ENCODE measurements at places on chromosomes 7 and 10. TPM values are rescaled to one million over a fixed set of nuclear protein-coding genes. Genes with fewer than 3 reads are reported as not detected.

DNA sequence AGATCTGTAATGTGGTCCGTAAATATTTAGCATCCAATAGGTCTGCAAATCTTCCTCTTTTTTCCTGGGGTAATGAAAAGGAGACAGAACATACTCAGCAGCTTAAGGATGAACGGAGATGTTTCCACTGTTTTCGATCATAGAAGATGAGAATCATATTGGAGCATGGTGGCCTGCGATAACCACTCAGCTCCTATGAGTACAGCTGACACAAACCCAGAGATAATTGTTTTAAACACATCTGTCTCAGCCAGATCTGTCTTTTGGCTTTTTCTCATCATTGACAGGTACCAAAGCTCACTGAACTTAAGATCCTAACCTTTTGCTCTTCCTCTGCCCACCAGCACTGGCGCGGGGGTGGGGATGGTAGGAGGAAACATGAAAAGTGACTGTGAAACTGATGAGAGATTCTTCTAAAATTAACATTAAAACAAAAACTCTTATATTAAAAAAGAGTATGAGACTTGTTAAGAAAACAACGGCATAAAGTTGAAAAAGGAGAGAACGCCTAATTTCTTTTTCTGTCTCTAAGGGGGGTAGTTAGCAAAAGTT, 71.0 kb downstream of the SVOPL start:
- H3K36me3 ChIP-seq = no peaks in the 10 kb centered on the region
- DNase-seq = no peak
- H3K27me3 ChIP-seq = no peaks in the 10 kb centered on the region

- H3K4me3 ChIP-seq = no peak overlapping the region
- no peak overlapping the region for H3K27ac ChIP-seq
- H3K4me1 ChIP-seq = peaks cover 4% of the 10 kb centered on the region
- no peak for DNase-seq
Measured at GRCh38 chr7:24123076-24123475, 160.9 kb upstream of the NPY start.

DNA sequence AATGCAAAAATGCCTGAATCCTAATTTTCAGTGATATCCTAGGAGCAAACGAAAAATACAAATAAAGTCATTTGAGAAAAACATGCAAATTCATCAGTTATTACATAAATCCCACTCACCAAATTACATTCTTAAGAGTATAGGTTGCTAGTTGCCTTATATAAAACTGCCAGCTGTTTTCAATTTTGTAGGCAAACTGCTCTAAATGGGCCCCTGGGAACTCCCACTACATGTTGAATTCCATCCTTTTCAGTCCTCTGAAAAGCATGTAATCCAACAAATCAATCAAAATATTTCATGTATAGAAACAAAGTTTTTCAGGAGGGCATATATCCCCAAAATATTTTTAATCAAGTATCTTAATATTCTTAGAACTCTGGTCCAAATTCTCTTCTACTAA, 2.1 kb upstream of the JMJD1C start:
- H3K27ac ChIP-seq = no peak overlapping the region
- no peak for DNase-seq
- no peak overlapping the region for H3K4me3 ChIP-seq
- no peaks in the 10 kb centered on the region for H3K27me3 ChIP-seq
- H3K36me3 ChIP-seq = no peaks in the 10 kb centered on the region

DNA sequence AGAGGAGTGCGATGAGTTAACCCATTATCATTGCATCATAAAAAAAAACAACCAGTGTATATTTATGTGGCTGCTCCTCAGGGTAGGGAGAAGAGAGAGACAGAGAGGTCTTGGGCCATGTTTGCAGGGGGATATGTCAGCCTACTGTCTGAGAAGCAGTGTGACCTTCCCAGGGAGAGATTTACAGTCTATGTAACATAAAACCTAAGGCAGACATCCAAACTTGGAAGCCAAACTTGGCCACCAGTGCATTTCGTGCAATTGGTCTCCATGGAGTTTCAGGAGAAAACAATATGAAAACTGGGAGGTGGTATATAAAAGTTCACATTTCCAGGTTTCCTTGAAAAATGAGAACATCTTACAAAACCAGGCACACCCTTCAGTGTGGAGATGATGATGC, 85.9 kb upstream of the CXCL12 start:
- peaks cover 50% of the 10 kb centered on the region for H3K27me3 ChIP-seq
- H3K4me1 ChIP-seq = no peaks in the 10 kb centered on the region
- no peak for DNase-seq

DNA sequence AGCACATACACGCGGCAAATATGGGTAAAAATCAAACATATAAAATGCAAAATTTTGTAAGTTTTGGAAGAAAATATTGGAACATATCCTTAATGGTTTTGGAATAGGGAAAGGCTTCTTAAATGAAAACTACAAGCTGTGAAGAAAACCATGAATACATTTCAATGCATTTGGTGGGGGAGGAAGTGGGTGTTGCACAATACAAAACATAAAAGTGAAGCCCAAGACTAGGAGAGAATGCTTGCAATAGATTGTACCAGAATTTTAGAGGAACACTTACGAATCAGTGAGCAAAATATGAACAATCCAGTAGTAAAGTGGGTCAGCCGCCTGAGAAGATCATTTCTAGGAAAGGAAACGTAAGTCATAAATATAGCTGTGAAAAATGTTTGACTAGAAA, 322.6 kb upstream of the MKI67 start:
- H3K27ac ChIP-seq = no peak overlapping the region
- H3K4me3 ChIP-seq = no peak overlapping the region
- H3K4me1 ChIP-seq = no peaks in the 10 kb centered on the region
- DNase-seq = no peak

- H3K4me3 ChIP-seq = no peak overlapping the region
- H3K27me3 ChIP-seq = no peaks in the 10 kb centered on the region
- no peak overlapping the region for H3K27ac ChIP-seq
- no peaks in the 10 kb centered on the region for H3K36me3 ChIP-seq
- H3K4me1 ChIP-seq = peaks cover 11% of the 10 kb centered on the region
Measured at GRCh38 chr10:118300320-118300719, 41.8 kb downstream of the FAM204A start.

- H3K27ac ChIP-seq = no peak overlapping the region
- no peaks in the 10 kb centered on the region for H3K4me1 ChIP-seq
- DNase-seq = no peak
- H3K36me3 ChIP-seq = no peaks in the 10 kb centered on the region
- no peak overlapping the region for H3K4me3 ChIP-seq
Measured at GRCh38 chr10:112249722-112250121, 33.5 kb upstream of the TECTB start.

- no peaks in the 10 kb centered on the region for H3K4me1 ChIP-seq
- no peak for DNase-seq
- H3K27me3 ChIP-seq = no peaks in the 10 kb centered on the region
- H3K4me3 ChIP-seq = no peak overlapping the region
- no peaks in the 10 kb centered on the region for H3K36me3 ChIP-seq
Measured at GRCh38 chr7:85528581-85528980, 341.7 kb upstream of the SEMA3D start.

DNA sequence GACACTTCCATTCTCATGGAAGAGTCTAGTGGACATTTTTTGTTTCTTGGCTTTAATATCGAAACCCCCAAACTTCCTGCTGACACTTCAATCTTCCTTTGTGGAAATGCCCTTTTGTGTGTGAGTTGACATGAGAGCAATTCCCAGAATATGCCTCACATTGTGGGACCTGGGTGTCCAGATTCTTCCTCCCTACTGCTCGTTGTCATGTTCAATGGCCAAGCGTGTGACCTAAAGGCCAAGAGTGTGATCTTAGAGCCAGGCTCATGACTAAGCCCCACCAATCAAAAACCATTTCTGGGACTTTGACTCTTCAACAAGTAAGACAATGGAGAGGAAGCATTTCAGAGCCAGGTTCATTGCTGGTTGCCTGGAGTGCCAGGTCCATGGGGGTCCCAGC, 52.5 kb upstream of the BMPER start:
- H3K27ac ChIP-seq = no peak overlapping the region
- no peaks in the 10 kb centered on the region for H3K27me3 ChIP-seq
- DNase-seq = no peak
- H3K36me3 ChIP-seq = no peaks in the 10 kb centered on the region
- H3K4me3 ChIP-seq = no peak overlapping the region

GRCh38 chr10:96269438-96270300, 1.7 kb downstream of the BLNK start:
- no peak for DNase-seq
- H3K27me3 ChIP-seq = no peaks in the 10 kb centered on the region
- no peaks in the 10 kb centered on the region for H3K4me1 ChIP-seq
- H3K4me3 ChIP-seq = no peak overlapping the region

DNA sequence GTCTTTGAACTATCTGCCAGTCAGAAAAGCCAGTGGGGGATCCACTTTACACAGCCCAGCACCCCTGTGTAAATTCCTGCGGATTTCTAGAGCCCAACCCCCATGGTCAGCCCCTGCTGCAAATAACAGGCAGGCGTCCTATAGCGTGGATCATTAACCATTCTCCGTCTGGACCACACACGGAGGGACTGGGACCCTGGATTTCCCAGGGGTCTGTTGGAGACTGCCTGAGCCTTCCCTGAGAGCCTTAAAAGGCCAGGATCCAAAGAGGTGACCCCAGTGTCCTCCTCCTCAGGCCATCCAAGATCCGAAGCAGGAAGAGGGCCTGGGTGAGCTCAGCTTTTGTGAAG, 11.2 kb upstream of the GRID1 start:
- H3K4me3 ChIP-seq = no peak overlapping the region
- no peaks in the 10 kb centered on the region for H3K4me1 ChIP-seq
- H3K27ac ChIP-seq = no peak overlapping the region

GRCh38 chr10:109939315-109939961, 16.1 kb upstream of the XPNPEP1 start:
- H3K27ac ChIP-seq = no peak overlapping the region
- DNase-seq = no peak
- H3K36me3 ChIP-seq = no peaks in the 10 kb centered on the region
- H3K4me1 ChIP-seq = peaks cover 14% of the 10 kb centered on the region
- no peak overlapping the region for H3K4me3 ChIP-seq
- no peaks in the 10 kb centered on the region for H3K27me3 ChIP-seq

- no peaks in the 10 kb centered on the region for H3K36me3 ChIP-seq
- H3K4me1 ChIP-seq = peaks cover 9% of the 10 kb centered on the region
- no peak overlapping the region for H3K27ac ChIP-seq
- H3K27me3 ChIP-seq = no peaks in the 10 kb centered on the region
Measured at GRCh38 chr7:130334274-130334673, 10.3 kb upstream of the CPA5 start.

GRCh38 chr7:4113271-4113670, 568.8 kb upstream of the FOXK1 start:
- DNase-seq = no peak
- no peaks in the 10 kb centered on the region for H3K36me3 ChIP-seq
- H3K27me3 ChIP-seq = peaks cover 88% of the 10 kb centered on the region
- no peak overlapping the region for H3K27ac ChIP-seq

DNA sequence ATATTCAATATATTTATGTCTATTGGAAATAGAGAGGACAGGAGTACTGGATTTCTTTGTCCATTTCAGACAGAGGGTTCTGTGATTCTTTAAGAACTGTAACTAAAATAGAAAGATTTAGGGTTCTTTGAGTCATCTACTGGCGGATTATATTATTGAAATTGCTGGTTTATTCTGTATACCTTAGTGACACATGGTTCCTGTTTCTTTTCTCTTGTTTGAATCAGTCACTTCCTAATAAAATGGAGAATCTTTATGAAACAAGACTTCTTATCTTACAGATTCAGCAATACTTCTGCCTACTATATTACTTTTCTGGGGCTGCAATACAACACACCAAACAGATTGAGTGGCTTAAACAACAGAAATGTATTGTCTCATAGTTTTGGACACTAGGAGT, 20.8 kb upstream of the ZNF800 start:
- H3K36me3 ChIP-seq = no peaks in the 10 kb centered on the region
- H3K4me3 ChIP-seq = no peak overlapping the region
- no peak overlapping the region for H3K27ac ChIP-seq
- H3K27me3 ChIP-seq = peaks cover 4% of the 10 kb centered on the region

- peaks cover 21% of the 10 kb centered on the region for H3K4me1 ChIP-seq
- no peaks in the 10 kb centered on the region for H3K36me3 ChIP-seq
- DNase-seq = no peak
- no peak overlapping the region for H3K27ac ChIP-seq
- no peaks in the 10 kb centered on the region for H3K27me3 ChIP-seq
- no peak overlapping the region for H3K4me3 ChIP-seq
Measured at GRCh38 chr7:6269527-6269926, 2.9 kb downstream of the CYTH3 start.

DNA sequence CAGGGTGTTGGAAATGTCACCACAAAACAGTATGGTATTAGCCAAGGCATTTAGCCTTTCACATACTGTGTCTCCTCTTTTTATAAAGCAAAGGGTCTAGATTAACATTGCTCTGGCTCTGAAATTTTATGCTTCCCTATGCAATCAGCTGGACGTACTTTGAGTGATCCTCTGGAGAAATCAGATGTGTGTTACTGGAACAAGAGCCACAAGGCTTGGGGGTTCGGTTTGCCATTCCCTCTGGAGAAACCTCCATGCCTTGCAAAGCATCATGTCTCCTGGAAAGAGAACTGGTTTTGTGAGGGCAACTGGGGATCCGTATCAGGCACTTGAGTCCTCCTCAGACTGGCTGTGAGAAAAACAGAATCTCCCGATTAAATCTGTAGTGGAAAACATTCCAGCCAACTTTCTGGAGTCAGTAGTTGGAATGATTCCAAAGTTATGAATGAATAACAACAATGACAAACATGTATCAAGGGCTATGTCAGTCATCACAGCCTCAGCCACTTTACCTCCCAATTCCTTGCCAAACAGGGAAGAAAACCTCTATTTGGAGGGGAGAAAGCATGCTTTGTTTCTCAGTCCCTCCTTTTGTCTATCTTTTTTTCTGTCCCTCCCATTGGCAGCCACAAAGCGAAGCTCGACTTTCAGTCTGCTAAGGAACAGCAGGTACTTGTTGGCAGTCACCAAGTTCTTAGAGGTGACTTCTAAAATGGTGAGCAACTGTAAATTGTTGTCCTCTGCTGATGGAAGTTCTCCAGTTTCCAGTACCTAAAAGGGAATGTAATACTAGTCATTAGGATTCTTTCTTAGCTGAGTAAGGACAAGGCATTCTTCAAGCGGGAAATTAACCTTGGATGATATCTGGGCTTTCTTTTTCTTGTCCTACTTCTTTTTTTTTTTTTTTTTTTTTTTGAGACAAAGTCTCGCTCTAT, 864.8 kb upstream of the AUTS2 start:
- H3K36me3 ChIP-seq = no peaks in the 10 kb centered on the region
- DNase-seq = peak; percentile 46
- H3K27me3 ChIP-seq = 0 out of 2 replicates have a peak, but pooled peaks cover 4% of the 10 kb centered on the region

Gene PDE1C
- 2.1 TPM for total RNA-seq

Gene DKK1
- 75.2 TPM for total RNA-seq

Gene WDFY4
- not detected for total RNA-seq

Gene VSTM4
- total RNA-seq = not detected

Gene HACD1
- 29.6 TPM for total RNA-seq

Gene FGFBP3
- total RNA-seq = 0.68 TPM

Gene HMX3
- not detected for total RNA-seq

Gene ZPBP
- total RNA-seq = not detected

Gene GRID2IP
- total RNA-seq = 1.3 TPM

Gene SYNPO2L
- 0.76 TPM for total RNA-seq

Gene OR2A1
- total RNA-seq = not detected

Gene COX15
- total RNA-seq = 35.2 TPM

Gene INHBA
- 17.3 TPM for total RNA-seq
